ENCODE measurements at places on chromosomes 3 and 15.

- no peak for DNase-seq
Observed at GRCh38 chr3:142861926-142862325, 27.0 kb downstream of the PCOLCE2 start.

- no peak for DNase-seq
Observed at GRCh38 chr3:122484985-122485384, 29.8 kb downstream of the KPNA1 start.

DNA sequence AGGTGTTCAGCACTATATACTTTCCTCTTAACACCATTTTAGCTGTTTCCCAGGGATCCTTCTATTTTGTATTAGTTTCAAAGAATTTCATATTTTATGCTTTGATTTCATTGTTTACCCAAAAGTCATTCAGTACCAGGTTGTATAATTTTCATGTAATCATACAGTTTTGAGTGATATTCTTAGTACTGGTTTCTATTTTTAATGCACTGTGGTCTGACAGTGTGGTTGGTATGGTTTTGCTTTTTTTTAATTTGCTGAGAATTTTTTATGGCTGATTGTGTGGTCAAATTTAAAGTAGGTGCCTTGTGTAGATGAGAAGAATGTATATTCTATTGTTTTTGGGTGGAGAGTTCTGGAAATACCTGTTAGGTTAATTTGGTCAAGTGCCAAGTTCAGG is 323.4 kb upstream of the EPHA6 start:
- no peak for DNase-seq

- DNase-seq = no peak
Observed at GRCh38 chr3:152355744-152356665, 87.3 kb downstream of the MBNL1 start.

GRCh38 chr3:99659951-99660350 is 21.6 kb downstream of the COL8A1 start:
- no peak for DNase-seq

DNA sequence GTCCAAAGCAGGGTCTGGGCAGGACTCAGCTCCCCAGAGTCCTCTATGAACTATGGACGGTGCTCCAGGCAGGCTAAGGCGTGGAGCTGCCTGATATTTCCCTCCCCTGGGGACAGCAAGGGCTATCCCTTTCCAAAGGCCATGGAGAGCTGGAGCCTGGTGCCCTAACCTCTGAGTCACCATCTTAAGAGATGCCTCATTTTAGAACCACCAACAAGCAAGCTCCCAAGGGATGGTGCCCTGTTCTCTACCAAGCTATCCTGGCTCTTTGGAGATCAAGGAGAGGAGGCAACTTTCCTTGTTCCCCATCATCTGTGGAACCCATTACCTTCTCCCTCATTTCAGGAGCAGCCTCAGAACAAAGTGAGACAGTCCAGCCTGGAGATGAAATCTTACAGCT is 15.7 kb downstream of the STARD5 start:
- no peak for DNase-seq

DNA sequence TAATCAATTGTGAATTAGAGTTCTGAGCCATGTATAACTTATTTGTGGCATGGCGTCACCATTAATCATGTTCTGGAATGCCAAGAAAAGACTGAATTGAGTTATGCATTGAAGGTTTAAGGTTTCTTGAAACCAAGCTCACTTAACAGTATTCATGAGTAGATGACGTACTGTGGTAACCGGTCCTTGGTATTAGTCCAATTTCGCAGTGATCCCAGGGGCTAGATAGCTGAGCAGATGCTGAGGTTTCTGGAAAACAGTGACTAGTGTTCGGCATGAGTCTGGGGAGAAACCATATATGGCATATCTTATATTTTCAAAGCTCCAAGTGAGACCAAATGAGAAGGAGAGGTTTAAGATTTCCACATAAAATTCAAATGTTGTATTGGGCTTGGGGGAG is 218.3 kb upstream of the LYSMD4 start:
- no peak for DNase-seq

GRCh38 chr3:147846854-147847478 is 437.8 kb downstream of the ZIC1 start:
- DNase-seq = no peak

- no peak for DNase-seq
Observed at GRCh38 chr3:149706905-149707304, 45.4 kb downstream of the COMMD2 start.

DNA sequence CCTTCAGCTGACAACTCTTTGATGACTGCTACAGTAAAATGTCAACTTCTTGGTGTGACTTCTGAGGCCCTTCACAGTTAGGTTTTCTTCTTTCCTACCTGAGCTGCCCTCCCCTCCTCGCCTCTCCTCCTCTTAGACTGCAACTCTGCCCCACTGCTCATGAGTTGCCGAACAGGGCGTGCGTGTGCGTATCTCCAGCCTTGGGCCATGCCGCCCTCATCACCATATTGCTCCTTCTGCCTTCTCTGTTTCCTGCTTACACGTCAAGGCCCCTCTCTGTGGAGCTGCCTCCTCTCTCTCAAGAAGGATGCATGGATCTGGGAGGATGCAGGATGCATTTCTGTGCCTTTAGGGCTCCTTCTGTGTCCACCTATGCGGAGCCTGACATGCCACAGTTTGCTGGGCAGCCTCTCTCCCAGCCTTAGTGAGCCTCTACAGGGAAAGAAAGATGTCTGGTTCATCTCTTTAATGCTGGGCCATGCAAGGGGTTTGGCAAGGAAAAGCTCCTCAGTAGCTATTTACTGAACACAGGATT is 205.9 kb downstream of the RPLP1 start:
- DNase-seq = no peak

DNA sequence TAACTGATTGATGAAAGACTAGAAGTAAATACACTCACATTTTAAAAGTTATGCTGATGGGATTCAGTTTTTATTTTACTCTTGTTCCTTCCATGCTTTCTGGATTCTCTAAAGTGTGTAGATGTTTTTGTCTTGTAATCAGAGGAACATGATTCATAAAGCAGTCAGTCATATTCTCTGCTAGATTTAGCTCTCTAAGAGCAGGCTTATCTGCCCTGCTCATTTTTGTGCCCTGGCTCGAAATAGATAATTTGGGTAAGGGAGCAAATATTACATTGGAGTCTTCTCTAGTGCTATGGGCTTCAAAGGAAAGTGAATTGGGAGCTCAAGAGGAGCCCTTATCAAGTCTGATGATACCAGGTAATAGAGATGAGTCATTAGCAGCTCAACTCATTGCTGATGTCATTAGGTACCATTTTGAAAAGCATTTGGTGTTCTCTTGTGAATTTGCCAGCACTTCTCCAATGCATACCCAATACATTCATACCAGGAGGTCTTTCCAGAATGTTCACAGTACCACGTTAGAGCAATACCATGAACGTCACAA is 27.7 kb downstream of the SACM1L start:
- DNase-seq = no peak

DNA sequence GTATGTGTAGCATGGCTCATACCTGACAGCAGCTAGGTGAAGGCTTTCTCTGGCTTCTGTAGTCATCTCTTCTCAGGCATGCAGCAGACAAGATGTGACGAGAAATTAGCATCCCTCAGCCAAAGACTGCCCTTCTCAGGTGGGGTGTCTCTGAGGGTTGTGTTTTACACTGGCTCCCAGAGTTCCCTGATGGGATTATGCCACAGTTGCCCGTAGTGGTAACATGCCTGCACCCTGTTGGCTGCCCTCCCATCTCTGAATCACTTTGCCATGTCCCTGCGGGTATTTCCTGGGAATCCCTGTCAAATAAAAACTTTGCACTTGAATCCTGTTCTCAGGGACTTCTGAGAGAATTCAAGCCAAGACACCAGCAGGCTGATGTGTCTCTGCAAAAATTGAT is 70.5 kb downstream of the LRTM1 start:
- peak; percentile 24 for DNase-seq

- no peak for DNase-seq
Observed at GRCh38 chr3:144516589-144516988, 545.0 kb downstream of the DIPK2A start.

DNA sequence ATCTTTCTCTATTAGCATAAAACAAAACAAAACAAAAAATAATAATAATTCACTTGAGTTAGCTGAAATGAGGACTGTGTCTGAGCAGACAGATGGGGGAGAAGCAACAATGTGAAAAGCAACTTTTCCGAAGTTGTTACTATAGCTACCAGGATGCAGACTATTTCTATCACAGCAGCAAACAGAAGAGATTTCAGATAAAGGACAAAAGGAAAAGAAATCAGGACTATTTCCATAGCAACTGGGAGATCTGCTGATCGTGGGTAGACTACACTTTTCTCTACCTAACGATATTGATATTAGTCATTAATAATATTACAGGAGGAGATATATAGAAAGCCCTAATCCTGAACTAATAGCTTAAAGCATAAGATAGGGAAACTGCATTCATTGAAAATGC is 321.7 kb downstream of the GABRG3 start:
- DNase-seq = no peak

GRCh38 chr3:66010739-66011655 is 27.7 kb downstream of the MAGI1 start:
- DNase-seq = no peak

DNA sequence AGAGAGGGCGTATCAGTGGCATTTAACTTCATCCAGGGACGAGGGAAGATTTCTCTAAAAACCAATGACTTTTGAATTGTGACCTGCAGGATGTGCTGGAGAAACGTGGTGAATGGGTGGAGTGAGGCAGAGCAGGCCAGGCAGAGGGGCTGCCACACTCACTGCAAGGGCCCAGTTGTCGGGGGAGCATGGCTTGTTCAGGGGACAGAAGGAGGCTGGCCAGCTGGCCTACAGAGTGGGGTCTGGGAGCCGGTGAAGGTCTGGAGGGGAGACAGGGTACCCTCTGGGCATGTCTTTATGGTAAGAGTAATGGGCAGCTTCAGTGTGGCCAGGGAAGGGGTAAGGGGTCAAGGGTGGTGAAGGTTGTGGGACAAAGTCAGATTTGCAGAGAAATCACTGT is 225.2 kb upstream of the RGMA start:
- DNase-seq = no peak

DNA sequence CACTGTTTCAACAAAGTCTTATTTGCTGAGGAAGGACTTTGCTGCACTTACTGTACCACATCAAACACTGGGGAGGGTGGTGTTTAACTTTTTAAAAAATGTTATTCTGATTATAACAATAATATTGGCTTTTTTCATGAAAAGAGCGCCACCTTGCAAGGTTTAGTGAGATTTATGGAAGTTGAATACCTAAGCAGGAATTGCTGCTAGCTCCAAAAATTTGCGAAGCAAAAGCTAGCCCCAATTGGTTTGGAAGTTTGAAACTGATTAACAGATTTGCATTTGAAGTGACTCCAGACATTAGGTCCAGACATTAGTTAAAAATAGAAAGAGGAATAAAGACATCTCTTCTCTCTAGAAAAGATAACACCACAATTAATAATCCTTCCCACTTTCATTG is 6.7 kb downstream of the ZIC1 start:
- no peak for DNase-seq

GRCh38 chr3:10629671-10630040 is 124.3 kb upstream of the ATP2B2 start:
- no peak for DNase-seq

DNA sequence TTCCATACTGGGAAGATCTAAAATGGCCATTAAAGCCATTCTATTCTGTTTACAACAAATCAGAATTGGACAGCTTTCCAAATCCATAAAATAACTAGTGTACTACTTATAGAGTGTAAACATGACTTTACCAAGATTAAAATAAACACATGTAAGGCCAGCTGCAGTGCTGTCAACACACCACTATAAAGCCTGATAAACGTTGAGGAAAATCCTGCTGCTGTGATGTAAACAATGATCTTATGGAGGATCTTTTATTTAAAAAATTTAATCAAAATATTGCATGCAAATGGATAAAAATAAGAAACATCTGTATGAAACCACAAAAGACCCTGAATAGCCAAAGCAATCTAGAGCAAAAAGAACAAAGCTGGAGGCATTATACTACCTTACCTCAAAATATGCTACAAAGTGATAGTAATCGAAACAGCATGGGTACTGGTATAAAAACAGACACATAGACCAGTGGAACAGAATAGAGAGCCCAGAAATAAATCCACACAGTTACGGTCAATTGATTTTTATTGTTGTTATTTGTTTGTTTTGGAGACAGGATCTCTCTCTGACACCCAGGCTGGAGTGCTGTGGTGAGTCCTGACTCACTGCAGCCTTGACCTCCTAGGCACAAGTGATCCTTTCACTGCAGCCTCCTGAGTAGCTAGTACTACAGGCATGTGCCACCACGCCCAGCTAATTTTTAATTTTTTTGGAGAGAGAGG is 428.8 kb upstream of the C2CD4B start:
- peak; percentile 54 for DNase-seq

DNA sequence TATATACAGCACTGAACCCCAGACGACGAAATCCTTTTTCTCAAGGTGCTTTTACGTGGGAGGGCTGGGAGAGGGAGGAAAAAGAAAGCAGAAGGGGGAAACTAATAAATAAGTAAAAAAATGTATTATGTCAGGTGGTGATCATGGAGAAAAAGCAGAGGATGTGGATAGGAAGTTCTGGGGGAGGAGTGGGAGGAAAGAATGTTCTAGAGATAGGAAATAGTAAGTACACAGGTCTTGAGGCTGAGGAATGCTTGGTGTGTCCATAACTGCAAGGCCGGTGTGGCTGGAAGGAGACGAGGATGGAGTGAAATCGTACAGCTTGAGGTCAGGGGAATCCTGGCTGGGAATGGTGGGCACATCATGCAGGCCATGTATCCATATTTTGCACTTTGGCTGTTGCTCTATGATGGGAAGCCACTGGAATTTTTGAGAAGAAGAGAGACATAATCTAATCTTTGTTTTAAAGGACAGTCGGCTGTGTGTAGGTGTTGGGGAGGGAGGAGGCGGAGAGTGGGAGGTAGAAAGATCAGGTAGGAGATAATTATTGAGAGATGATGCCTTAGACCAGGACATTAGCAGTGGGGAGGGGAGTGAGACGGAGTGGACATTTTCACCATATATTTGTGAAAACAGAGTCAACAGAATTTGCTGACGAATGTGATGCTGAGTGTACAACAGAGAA is 1.8 kb upstream of the UBE2E2 start:
- DNase-seq = no peak

- no peak for DNase-seq
Observed at GRCh38 chr3:125231895-125232294, 19.3 kb upstream of the SLC12A8 start.

DNA sequence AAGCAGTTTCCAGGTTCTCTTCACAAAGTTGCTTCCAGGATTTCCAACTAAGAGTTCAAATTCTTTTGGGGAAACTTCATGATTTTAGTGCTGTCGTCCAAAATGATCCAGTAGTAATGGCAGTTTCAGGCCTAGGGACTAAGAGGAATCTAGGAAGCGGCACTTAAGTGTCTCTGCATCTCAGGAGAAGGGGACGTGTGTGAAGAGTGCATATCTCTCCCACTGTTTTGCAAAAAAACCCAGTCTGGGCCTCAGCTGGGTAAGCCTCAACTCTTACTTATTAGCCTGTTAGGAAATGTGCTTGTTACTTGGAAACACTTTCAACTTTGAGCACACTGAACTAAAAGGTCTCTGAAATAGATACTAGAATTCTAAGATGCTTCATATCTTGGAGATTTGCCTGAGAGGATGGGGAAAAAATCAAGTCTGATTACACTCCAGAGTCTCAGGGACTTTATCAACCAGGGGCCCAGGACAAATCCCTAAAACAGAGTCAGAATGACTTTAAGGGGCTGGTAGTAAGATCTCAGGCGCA is 81.8 kb downstream of the WDR76 start:
- DNase-seq = no peak

GRCh38 chr3:38083871-38084333 is 44.9 kb downstream of the DLEC1 start:
- DNase-seq = no peak

GRCh38 chr3:148828136-148828690 is 602 bp downstream of the CPB1 start:
- no peak for DNase-seq

Data from T47D (cell line).